Activated CD8-positive, alpha-beta memory T cell treated with anti-CD3 and anti-CD28 coated beads for 1 hour (primary cell): ENCODE measurements at places on chromosomes 16 and 17.

GRCh38 chr17:49971848-49972485 is 3.0 kb downstream of the DLX4 start:
- DNase-seq = no peak

DNA sequence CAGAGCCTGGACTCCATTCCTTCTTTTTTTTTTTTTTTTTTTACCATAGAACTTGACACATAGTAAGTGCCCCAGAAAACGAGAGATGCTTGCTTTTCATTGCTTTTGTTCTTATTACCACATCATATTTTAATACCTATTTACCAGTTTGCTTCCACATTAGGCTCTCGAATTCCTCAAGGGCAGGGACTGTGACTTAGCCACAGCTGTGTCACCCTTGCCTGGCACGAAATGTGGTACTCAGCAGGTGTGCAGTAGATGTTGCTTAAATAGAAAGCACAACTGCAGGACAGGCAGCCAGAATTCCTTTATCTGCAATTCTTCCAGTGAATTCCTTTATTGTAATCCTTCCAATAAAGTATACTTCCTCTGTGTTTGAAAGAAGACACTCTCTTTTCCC is 393.0 kb downstream of the HAPSTR1 start:
- no peak for DNase-seq

- DNase-seq = no peak
Measured at GRCh38 chr16:47724115-47724785, 263.1 kb downstream of the PHKB start.

GRCh38 chr16:56475201-56475600 is 23.8 kb downstream of the OGFOD1 start:
- DNase-seq = no peak

GRCh38 chr17:63764716-63765115 is 8.7 kb downstream of the CCDC47 start:
- no peak for DNase-seq

- no peak for DNase-seq
Measured at GRCh38 chr17:40325156-40326013, 16.4 kb downstream of the RARA start.

DNA sequence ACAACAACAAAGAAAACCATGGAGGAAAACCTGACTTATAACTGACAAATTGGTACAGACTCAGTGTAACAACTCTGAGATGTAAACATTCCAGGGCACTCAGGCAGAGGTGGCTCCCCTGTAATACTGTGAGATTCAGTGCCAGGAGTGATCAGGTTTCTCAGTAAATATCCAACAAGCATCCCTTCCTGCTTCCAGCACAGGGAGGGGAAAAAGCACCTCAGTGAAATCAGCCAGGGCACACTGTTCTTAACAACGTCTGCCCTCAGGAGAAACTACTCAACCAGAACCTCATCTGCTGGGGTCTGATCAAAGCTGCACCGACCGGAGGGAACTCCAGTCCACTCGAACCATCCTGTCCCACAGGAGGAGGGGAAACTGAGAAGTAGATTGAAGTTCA is 52.3 kb downstream of the AMFR start:
- DNase-seq = no peak
